RWPE1 (cell line): ENCODE measurements at places on chromosomes 1 and 21.

DNA sequence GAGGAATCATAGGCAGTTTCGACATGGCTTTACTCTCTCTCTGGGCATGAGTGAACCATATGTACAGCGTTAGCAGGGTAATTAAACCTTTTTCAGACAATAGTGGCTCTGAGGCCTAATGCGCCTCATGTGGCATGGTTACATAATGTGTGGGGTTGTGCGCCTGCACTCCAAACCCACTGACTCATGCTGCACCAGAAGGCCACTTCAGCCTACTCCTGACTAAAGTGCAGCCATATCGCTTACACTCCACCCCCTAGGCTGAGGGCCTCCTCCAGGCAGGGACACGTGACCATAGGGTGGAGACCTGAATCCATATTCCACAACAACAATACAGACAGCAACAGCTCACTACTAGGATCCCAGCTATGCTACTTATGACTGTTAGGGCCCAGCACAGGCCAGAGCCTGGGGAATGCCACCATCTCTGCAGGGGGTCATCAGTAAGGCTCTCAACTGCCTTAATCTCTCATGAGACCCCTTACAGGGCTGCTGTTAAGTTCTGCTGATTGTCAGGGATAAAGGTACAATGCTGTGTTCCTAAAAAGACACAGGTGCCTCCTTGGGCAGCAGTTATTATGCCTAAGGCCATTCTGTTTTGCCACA, 13.4 kb upstream of the ODF2L start:
- no peak for DNase-seq

GRCh38 chr1:151990058-151990855, 3.4 kb downstream of the S100A10 start:
- no peak for DNase-seq

DNA sequence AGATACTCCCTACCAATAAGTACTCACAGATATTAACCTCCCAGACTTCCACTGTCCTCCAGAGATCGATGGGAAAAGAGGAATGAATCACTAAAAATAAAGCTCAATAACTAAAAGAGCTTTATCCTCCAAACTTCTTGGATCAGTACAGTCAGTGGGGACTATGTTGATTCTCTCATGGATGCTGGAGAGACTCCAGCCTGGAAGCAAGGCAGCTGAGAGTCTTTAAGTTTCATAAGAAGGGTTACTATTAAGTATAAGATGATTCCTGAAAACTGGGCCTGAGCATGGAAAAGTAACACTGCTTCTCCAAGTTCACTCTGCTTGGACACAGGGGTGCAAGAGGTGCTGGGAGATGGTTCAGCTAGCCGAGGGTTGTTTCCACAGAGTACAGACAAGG, 6.2 kb upstream of the DDR2 start:
- DNase-seq: no peak

- peak; percentile 9 for DNase-seq
Observed at GRCh38 chr1:222818171-222818570, 3.3 kb downstream of the DISP1 start.

GRCh38 chr1:109272831-109273547, 10.0 kb downstream of the PSRC1 start:
- peak; percentile 68 for DNase-seq

DNA sequence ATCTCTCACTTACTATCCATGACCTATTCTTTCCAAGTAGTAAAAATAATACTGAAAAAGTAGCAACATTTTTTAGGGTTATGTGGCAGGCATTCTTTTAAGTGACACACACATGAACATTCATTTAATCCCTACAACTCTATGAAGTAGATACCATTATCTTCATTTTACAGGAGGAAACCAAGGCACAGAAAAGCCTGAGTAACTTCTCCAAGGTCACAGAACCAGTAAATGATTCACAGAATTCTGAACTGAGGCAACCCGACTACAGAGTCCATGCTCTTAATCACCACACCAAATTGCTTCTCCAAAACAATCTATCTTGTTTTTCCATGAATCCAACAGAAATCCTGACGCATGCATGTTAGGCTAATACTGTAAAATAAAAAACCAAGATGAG, 17.5 kb downstream of the FUBP1 start:
- no peak for DNase-seq

DNA sequence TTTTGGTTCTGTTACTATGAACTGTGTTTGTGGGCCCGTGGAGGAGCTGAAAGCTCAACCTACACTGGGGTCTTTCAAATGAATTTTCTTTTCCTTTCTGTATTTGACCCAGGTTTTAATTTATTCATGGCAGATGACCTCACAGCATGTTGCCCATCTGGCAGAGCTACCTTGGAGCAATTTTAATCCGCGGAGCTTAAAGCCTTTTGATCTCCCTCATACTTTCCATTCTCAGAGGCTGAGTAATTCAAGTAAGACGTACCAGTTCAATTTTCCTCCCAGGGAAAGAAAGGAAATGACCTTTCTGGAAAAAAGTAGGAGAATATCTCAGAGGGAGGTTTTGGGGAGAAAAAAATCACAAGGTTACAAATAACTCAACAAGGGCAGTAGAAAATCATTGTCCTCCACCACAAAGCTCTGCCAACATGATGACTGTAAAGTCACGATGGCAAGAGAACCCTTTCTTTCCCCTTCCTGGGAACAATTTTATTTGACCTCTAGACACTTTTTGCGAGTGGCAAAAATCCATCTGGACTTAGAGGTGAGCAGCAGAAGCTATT, 21.6 kb upstream of the PCP4 start:
- no peak for DNase-seq
